ENCODE measurements at places on chromosomes 4 and X.
A peak's percentile ranks its signal among the peaks of the same experiment; 100 is the strongest.

- peak; percentile 22 for DNase-seq
Observed at GRCh38 chr4:825971-826330, at the start of gene CPLX1. Gene CPLX1 (minus strand): TSS chr4:826129. CDS start chr4:824522, 1,607 bp downstream.

- DNase-seq = peak; percentile 98
Observed at GRCh38 chr4:23728393-23728792, 161.5 kb downstream of the PPARGC1A start.

DNA sequence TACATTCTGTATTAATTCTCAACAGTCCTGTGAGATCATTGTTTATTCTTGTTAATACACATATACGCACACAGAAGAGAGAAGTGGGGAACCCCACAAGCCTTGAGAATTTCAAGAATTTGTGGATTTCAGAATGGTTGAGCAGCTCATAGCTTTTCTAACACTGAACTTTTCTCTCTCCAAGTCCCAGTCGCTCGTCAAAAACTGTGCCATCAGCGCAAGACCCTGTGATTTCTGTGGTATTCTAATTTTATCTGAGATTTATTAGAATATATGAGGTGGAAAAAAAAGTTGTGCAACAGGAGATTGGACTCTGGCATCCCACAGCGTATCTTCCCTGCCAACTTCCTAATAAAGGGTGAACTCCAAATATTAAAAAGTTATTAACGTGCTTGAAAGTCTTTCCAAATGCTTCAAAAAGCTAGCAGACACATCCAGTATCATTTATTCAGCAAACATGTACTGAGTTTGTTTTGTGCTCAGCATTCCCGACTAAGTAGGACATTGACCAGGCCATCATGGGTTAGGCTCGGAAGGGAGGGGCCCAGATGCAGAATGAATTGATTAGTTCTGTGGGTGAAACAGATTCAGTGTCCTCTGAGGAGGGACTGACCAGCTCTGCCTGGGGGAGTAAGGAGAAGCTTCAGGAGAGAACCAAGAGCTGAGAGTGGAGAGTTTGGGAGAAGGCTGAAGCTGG, 165.6 kb downstream of the CBR4 start:
- no peak for DNase-seq

DNA sequence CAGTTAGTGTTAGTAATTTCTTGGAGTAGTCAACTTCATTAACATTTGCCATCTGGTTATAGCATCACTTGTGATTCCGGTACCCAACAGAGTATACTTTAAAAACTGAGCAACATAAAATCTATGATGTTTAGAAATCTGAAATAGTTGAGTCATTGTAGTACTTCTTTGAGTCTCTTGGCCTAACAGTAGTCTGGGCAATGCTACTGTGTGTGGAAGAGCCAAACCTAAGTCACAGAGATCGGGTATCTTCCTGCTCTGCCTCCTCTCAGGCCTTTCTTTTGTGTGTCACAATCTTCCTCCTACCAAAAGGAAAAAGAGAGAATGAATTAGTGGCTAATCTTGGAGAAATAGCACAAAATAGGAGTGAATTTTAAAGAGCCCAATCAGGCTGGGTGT, 25.5 kb downstream of the DCUN1D4 start:
- no peak for DNase-seq

DNA sequence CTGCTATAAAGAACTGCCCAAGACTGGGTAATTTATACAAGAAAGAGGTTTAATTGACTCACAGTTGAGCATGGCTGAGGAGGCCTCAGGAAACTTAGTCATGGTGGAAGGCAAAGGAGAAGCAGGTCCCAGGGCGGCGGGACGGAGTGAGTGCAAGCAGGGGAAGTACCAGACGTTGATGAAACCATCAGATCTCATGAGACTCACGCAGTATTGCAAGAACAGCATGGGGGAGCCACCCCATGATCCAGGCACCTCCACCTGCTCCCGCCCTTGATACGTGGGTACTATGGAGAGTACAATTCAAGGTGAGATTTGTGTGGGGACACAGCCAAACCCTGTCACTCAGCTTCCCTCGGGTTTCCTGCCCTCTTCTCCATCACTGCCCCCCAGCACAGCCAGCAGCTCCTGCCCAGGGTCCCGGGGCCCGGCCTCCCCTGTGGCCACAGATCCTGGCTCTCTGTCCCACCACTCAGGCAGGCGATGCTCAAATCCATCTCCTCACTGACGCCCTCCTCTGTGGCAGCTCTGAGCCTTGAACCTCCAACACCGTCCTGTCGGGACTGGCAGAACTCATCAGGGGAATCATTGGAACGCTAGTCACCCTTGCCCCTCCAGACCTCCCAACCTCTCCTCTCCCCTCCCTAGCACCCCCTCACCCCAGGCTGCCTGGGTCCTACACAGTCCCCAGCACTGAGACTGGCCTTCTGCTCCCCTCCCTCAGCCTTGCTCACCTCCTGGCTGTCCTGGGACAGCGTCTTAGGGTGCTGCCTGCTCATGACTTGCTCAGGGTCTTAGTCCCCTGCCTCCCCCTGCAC, 37.6 kb downstream of the FGFRL1 start:
- DNase-seq = no peak

DNA sequence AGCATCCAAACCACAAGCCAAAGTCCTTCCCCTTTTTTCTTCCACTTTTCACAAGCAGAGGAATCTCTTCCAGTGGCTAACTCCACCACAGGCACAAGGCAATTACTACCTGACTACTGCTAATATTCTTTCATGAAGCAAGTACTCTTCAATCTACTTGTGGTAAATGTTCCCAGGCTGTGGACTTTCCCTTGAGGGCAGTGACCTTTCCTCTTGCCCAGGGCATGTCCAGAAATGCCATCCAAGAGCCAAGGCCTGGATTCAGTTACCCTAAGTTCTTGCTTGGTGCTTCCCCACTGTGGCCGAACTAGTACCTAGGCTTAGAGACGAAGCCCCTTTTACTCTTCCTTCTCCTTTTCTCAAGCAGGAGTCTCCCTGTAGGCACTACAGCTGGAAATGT, 400.7 kb downstream of the DCAF12L2 start:
- DNase-seq = no peak

GRCh38 chrX:103789004-103789403, 12.4 kb downstream of the PLP1 start:
- DNase-seq = no peak

- DNase-seq = no peak
Observed at GRCh38 chr4:114654592-114654991, 56.0 kb downstream of the UGT8 start.

- DNase-seq = no peak
Observed at GRCh38 chr4:25667931-25668557, 12.4 kb downstream of the SLC34A2 start.

- peak; percentile 49 for DNase-seq
Observed at GRCh38 chrX:56802921-56803849, 74.1 kb downstream of the NBDY start.

DNA sequence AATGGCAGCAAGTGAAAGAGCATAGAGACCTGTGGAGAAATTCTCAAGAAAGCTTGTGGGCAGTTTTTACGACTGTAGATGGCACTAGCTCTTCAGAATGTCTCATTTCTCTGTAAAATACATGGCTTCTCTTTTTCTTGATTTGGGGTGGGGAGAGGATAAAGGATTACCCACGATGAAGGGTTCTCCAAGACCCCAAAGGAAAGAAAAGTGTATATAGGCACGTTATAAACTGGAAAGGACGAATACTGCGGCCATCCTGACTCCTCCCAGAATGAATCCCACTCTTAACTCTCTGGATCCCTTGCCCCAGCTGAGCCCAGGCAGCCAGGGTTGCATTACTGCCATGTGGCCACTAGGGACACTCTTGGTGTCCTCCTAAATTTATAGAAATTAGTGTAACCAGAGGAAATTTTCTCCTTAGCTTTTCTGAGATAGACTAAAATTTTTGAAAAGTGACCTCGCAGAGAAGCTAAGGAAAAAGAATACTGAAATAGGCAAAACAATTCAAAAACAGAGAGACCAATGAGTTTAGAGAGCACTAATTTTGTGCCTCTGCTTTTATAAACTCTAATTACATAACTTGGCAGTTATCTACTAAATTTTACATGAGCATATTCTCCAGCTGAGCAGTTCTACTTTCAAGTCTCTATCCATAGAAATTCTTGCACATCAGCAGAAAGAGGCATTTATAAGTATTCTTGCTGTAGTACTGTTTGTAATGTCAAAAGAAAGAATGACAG, 37.8 kb upstream of the PCDH19 start:
- peak; percentile 2 for DNase-seq

DNA sequence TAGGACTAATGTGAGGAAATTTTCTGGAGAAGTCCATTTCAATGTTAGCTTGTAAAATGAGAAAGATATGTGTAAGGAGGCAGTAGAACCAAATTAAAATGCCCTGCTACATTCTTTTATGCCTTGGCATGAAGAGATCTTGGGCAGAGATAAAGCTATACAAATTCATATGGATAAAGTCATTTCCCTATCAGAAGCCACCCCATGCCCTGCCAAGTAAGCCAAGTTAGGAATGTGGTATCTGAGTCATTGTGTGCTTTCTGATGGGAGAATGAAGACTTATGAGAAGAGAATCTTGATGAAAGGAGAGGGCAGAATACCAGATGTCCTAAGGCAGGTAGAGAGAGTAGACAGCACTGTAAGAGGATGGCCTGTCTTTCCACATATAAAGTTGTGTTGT, 83.7 kb downstream of the TEX13A start:
- DNase-seq = no peak

DNA sequence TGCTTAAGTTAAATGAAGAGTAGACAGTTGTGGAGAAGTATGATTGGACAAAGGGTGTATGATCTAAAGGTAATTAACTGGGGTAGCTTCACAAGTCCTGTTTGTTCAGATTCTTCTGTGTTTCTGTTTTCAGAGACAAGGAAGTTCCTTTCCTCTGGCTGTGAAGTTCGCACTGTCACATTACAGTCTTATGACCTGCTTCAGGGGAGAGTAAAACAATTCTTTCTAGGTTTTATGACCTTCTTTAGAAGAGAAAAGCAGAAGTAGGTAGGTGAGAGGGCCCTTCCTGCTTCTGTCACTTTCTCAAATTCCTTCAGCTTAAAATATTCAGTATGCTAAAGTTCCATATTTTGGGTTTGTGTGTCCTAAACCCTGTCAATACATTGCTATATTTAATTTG, 211.9 kb downstream of the SOX3 start:
- DNase-seq = no peak

DNA sequence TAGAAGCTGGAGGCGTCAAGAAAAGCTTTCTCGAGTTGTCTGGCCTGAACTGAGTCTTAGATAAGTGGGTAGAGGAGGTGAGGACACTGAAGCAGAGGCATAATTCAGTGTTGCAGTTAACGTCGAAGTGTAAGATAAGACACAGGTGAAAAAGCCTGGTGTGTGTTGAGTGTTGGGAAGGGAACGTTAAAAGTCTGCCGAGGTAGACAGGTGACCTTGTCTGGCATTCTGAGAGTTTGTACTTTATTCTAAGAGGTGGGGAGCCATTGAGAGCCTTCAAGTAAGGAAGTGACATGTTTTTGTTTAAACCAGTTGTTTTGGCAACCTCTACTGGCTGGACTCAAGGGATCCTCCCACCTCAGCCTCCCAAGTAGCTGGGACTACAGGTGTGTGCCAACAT, 219.1 kb downstream of the SHROOM3 start:
- no peak for DNase-seq

DNA sequence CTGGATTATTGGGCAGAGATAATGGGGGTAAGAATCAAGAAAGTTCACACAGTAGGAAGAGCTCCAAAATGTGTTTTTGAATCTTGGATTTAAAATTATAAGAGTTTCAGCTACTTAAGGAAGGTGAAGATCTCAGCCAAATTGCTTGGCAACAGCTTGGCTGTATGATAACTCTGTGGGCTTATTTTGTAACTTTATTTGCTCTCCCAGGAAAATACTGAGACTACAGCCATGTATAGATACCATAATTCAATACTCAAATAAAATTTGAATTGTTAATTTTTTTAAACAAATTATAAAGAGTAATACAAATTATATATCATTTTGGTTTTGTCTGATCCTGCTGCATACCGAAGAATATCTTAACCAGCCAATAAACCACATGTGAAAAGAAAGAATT, 129.5 kb upstream of the INPP4B start:
- DNase-seq = no peak

DNA sequence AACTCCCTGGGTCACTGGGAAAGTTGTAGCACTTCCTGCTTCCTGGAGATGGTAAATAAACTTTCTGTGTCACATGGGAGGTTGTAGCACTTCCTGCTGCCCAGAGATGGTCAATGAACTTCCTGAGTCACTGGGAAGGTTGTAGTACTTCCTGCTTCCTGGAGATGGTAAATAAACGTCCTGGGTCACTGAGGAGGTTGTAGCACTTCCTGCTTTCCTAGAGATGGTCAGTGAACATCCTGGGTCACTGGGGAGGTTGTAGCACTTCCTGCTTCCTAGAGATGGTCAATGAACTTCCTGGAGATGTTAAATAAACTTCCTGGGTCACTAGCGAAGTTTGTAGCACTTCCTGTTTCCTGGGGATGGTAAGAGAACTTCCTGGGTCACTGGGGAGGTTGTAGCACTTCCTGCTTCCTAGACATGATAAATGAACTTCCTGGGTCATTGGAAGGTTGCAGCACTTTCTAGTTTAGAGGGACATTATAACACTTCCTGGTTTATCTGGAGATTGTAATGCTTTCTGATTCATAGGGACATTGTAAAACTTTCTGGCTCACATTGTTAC, 62.3 kb upstream of the CD99 start:
- no peak for DNase-seq

DNA sequence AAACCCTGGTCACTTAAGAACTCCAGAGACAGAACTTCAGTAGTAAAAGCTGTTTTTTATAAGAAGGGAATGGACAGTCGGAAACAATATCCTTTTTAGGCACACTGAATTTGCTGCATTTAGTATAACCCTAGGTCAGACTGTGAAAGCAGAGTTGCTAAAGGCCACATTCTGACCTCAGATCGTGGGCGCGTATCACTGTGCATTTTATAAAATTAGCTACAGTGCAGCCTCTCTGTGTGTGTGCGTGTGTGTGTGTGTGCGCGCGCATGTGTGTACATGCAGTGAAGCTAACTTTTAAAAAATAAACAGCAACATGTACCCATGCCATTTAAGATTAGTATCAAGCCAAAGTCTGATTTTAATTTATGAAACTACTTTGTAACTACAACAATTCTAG, 8.0 kb downstream of the ZNF827 start:
- no peak for DNase-seq

DNA sequence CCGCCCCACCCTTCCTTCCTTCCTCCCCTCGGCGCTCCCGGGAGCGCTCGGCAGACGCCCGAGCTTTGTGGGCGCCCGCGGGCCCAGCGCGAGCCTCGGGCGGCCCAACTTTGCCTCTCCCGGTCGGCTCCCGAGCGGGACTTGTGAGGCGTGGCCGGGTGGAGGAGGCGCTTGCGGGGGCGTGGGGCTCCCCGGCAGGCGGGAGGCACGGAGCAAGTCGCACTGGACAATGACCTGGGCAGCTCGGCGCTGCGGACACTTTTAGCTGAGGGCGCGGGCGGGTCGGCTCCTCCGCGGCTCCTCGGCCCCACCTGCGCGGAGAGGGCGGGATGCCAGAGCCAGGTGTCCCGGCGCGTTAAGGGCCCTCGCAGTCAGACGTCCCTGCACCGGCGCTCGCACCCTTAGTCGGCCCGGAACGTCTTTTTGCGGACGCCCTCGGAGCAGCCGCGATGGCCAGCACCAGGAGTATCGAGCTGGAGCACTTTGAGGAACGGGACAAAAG, 385 bp downstream of the DCLK2 start:
- peak; percentile 57 for DNase-seq

Data from fibroblast of skin of right biceps (primary cell).